ENCODE measurements at places on chromosomes 5 and 9. TPM values are rescaled to one million over a fixed set of nuclear protein-coding genes. Genes with fewer than 3 reads are reported as not detected.

IL3 gene
- total RNA-seq: 10.8 TPM

IGIP gene
- total RNA-seq: 1.9 TPM

CAMK2A gene
- total RNA-seq: not detected

ENTPD2 gene
- total RNA-seq: 0.19 TPM

RGS7BP gene
- not detected for total RNA-seq

LCP2 gene
- total RNA-seq: 232 TPM

DNA sequence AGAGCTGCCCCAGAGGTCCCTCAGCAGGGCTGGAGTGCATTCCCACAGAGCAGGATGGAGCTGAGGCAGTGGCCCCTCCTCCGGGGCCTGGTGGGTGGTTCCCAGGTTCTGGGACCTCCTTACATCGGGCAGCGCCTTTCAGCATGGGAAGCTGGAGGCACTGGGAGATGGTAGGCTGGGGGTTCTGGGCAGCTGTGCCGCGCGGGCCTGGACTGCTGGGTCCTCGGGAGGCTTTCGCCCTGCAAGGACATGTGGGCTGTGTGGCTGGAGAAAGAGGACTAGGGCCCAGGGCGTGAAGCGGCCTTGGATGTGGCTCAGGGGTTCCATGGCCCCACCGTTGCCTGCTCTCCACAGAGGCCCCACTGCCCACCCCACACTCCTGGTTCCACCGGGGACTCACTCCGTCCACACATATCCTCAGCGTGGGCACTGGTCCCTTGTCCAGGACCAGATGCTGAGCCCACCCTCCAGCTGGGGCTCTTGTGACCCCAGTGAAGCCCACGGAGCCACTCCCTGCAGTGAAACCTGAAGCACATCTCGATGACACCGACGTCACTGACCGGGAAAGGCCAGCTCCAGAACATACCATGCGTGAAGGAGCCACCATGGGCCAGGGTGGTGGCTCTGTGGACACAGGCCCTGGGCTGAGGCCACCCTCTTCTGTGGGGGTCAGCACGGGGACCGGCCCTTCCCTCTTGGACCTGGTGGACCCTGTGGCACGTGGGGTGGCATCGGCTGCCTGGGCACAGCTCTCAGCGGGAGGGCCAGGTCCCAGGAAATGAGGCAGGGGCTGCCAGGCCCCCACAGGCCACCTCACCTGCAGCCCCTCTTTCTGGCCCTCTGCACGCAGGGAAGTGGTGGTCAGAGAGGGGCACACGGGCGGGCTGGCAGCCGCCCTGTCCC is 31.5 kb upstream of the NKD2 start:
- no peak for DNase-seq

GRCh38 chr9:99459919-99460318 is 237.8 kb downstream of the SEC61B start:
- no peak for DNase-seq

GRCh38 chr5:135916638-135917263 is 21.1 kb upstream of the IL9 start:
- no peak for DNase-seq

DNA sequence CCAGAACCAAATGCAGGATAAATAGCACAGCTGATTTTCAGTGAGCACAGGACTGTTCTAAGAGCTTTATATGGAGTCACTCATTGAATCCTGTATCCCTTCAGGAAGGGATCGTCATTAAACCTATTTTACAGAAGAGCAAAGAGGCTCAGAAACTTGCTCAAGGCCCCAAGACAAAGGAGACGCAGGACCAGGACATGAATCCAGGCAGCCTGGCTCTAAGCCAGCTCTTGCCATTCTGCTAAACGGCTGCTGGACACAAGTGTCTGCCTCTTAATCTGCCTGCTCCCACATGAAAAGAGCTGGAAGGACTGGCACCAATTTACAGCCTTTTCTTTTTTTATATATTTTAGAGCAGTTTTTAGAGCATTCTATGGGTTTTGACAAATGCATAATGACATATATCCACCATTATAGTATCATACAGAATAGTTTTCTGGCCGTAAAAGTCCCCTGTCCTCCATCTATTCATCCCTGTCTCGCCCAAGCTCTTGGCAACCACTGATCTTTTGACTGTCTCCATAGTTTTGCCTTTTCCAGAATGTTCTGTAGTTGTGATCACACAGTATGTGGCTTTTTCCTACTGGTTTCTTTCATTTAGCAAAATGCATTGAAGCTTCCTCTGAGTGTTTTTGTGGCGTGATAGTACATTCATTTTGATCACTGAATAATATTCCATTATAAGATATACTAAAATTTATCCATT is 37.5 kb downstream of the RETREG1 start:
- DNase-seq: no peak

DNA sequence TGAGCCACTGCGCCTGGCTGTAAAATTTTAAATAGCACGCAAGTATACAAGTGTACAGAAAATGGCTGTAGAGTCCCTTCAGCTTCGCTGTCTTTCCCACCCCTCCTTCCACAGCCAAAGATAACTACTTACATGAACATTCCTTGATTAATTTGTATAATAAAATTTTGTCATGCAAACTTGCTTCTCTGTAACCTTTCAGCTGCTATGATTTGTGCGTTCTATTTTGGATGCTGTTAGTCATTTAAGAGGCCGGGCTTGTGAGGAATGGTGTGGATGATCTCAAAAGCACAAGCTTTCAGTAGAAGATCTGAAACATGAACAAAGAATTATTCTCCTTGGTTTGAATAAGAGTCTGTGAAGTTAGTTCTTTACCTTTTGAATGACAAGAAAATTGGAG is 115.0 kb upstream of the TLE1 start:
- no peak for DNase-seq

- no peak for DNase-seq
Observed at GRCh38 chr5:64682608-64683007, 7.7 kb upstream of the SHISAL2B start.

- DNase-seq: no peak
Observed at GRCh38 chr5:170809551-170809950, 26.0 kb downstream of the GABRP start.

- peak; percentile 15 for DNase-seq
Observed at GRCh38 chr9:34869390-34869789, 88.7 kb upstream of the PHF24 start.

- peak; percentile 79 for DNase-seq
Observed at GRCh38 chr9:85425153-85425611, 316.6 kb downstream of the AGTPBP1 start.

DNA sequence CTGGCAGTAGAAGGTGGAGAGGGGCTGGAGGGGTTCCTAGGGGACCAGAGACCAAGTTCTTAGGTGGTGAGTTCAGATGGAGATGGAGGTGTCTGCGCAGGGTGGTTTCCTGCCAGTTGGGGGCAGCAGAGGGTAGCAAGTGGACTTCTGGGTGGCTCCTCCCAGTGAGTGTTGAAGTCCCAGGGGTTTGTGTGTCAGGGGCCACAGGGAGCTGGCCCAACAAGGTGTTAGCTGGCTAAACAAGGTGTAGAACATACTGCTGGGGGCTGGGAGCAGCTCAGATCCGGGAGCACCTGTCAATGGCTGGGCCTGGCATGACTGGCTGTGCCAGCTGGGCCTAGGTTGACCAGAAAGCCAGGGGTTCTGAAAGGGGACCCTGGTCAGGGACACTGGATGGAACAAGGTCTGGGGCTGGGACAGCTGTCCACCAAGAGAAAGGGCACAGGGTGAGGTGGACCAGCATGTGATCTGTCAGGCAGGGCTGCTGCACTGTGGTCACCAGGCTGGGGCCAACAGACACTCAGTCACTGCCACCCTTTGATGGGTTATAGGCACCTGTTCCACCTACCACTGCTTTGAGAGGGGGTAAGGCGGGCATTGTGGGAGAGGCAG is 35.6 kb downstream of the DAB2IP start:
- DNase-seq: peak; percentile 84

DNA sequence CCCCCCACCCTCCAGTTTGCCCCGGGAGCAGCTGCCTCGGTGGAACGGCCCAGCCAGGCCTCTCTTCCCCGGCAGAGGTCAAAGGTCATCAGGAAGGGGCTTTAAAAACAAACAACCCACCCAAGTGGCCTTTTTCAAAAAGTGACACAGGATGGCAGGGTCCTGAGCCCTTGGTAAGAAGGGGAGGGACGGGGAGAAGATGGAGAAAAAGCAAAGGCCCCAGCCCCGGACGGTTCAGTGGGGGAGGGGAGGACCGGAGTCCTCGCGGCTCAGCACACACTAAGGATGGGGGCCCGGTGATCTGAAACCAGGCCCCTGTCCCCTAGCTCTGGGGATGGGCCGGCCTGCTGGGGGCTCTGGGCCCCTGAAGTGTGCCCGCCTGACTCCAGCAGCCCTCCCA is 1.1 kb downstream of the PRRX2 start:
- DNase-seq: no peak

- DNase-seq: no peak
Observed at GRCh38 chr9:116112236-116112635, 41.4 kb upstream of the PAPPA start.

DNA sequence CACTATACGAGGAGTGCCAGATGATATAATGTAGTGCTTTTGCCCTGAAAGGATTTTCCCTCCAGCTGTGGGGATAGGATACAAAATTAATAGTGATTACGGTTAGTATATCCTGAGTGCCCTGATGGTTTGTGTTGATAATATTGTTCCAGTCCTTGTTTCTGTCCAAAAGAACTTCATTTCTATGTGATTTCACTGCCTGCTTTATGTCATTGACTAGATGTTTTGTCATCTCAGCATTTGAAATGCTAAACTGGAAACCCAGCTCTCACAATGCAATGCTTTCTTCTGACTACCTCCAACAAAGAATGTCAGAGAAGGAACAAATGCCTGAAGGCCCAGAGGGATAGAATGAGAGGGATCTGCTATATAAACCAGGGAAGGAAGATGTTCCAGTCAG is 177.8 kb downstream of the NIPBL start:
- no peak for DNase-seq

GRCh38 chr9:19782005-19782404 is 6.8 kb downstream of the SLC24A2 start:
- DNase-seq: no peak

DNA sequence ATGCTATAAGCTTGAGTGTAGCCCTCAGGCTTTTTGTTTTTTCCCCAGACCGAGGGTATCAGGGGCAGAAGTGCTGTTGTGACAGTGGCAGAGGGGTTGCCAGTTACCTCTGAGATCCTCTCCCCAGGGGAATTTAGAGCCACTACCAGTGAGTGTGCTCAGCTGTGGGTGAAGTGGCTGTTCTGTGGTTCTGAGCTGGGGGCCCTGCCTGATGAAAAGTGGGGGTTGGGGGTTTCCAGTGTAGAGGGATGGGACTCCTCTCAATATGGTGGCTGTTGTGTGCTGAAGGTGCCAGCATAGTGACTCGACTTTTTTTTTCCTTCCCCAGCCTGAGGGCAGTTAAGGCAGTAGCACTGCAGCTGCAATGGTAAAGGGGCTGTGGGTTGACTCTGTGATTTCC is 506.7 kb downstream of the TMEM232 start:
- no peak for DNase-seq

GRCh38 chr9:129874261-129875101 is 39.2 kb downstream of the USP20 start:
- DNase-seq: no peak

DNA sequence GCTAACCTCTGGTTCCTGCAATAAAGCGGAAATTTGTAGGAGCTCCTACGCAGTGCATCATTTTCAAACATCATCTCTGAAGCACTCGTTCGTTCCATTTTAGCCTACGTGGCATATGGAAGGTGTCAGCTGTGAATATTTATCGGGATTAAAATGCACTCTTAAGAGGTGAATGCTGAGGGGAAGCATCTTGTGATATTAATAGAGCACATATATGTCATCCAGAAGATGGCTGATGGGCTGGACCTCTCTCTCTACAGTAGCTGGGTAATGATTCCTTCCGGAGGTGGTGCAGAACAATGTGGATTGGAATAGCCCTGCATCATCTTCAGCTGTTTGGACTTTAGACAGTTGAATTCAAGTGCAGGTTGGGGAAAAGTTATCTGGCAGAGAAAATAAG is 478.7 kb downstream of the DMAC1 start:
- DNase-seq: no peak

- DNase-seq: no peak
Observed at GRCh38 chr5:147080391-147080790, 154.4 kb upstream of the STK32A start.

GRCh38 chr5:133750356-133750755 is 138.0 kb upstream of the FSTL4 start:
- DNase-seq: no peak

DNA sequence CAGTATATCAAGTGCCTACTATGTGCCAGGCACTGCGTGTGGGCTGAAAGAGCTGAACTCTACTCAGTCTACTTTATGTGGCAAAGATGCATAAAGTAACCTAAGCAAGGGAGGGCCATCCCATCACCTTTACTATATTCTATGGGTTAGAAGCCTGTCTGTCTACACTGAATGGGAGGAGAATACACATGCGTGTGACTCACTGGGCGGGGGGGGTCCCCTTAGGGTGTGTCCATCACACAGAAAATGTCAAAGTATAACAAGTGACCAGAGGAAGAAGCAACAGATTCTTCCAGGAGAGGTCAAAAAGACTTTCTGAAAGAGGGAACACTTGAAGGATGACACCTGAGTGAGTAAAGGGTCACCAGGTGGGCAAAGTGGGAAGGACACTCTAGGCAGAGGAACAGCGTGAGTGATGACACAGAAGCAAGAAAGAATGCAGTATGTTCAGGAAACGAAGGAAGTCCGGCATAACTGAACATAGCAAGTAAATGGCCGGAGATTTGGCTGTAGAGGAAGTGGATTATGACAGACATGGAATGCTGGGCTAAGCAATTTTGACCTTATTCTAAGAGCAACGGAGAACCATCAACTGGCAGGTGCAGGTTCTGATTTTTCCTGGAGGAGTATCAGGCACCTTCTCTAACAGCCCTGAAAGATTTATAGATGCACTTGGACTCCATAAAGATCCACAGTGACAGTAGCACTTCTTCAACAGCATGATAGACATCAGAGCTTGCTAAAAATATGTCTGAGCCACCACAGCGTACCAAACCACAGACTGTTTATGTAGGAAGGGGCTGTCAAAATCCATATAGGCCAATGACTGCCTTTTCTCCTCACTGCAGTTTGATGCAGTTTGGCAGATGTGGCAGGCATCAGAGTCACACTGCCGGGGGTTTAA is 8.0 kb upstream of the WHRN start:
- peak; percentile 24 for DNase-seq

DNA sequence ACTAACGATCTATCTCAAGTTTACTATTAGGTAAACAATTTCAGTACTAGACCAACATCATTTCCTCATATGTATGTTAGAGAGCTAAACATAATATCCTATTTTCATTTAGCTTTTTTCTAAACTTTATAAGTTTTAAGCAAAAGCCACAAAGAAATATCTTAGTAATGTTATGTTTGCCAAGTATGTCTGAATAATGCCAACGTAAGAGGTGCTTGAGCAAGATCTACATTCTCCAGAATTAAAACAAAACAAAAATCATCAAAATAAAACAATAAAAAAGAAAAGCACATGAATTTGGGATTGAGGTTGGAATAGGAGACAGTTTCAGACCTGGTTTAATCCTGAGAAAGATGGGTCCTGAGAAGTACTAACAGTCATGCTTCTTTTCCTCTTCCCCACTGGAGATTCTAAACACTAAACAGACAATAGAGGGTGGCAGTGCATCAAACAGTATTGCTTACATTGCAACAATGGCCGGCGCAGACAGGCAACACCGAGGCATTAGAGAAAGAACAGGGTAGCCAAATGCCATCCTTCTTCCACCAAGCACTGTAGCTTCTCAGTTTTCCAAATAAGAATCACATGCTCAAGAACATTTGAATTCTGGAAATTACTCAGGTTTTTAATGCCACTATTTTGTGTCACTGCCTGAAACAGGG is 33.6 kb downstream of the CSNK1A1 start:
- DNase-seq: no peak

- peak; percentile 90 for DNase-seq
Observed at GRCh38 chr5:58460002-58460731, at the start of gene PLK2. Gene PLK2, minus strand, starts transcription at chr5:58460086. Its CDS starts 127 bp downstream, at chr5:58459959.
